ENCODE measurements at places on chromosomes 2 and 18.

GRCh38 chr18:9876867-9877654 lies 8.7 kb upstream of the TXNDC2 start:
- peak; percentile 29 for DNase-seq

DNA sequence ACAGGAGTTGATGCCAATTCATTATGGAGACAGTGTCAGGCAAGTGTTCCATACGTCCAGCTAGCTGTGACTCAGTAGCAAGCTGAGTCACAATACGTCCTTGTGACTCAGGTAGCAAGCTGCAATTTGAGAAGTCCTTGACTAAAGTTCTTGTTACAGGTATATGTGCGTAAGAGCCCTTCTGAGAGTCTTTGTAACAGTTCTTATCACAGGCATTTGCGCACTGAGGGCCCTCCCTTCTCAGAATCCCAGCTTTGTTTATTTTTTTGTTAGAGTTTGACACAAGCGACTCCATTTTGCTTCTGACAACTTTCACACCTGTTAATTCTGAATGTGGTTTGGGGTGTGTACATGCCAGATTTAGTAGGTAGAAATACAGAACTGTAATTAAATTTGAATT lies 20.1 kb upstream of the ACMSD start:
- DNase-seq: no peak

GRCh38 chr2:195967336-195967735 lies 101.3 kb downstream of the DNAH7 start:
- no peak for DNase-seq

GRCh38 chr2:34123996-34124785 lies 525.1 kb upstream of the FAM98A start:
- DNase-seq: no peak

DNA sequence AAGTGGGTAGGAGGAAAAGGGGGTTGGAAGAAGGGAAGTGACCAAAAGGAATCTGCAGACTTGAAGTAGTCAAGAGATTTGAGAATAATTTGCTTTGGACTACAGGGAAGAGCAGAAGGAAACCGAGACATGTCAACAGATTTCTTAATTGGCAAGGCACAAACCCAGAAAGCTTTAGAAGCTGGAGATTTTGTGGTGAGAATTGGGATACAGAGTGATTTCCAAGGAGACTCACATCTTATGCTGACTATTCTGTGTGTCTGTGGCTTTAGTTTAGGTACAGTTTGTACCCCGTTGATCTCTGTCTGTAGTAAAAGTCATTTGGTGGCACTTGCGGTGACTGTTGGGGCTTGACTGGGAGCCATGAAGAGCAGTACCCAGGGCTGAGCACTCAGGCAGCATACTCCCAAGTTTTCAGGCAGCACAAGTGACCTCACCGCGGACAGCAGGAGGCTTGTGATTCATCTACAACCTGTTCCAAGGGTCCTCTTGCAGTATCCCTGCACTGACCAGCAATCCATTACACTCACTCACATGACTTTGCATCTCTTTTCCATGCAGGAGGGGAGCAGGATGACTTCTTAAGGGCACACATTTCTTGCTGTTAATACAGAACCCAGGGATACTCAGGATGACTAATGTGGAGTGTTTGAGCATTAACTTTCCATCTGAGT lies 97.1 kb upstream of the TNP1 start:
- peak; percentile 5 for DNase-seq

DNA sequence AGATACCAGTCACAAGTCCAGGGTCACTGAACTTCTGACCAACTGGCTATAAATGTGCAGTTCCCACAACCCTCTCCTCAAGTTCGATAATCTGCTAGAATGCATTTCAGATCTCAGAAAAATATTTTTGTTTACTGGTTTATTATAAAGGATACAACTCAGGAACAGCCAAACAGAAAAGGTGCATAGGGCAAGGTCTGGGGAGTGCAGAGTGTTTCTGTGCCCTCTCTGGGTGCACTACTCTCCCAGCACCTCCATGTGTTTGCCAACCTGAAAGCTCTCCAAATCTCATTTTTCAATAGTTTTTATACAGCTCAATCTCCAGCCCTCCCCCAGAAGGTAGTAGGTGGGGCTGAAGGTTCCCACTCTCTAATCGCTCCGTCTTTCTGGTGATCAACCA lies 85.2 kb downstream of the SKA1 start:
- no peak for DNase-seq

GRCh38 chr2:178282075-178282815 lies 87.9 kb downstream of the OSBPL6 start:
- DNase-seq: no peak

DNA sequence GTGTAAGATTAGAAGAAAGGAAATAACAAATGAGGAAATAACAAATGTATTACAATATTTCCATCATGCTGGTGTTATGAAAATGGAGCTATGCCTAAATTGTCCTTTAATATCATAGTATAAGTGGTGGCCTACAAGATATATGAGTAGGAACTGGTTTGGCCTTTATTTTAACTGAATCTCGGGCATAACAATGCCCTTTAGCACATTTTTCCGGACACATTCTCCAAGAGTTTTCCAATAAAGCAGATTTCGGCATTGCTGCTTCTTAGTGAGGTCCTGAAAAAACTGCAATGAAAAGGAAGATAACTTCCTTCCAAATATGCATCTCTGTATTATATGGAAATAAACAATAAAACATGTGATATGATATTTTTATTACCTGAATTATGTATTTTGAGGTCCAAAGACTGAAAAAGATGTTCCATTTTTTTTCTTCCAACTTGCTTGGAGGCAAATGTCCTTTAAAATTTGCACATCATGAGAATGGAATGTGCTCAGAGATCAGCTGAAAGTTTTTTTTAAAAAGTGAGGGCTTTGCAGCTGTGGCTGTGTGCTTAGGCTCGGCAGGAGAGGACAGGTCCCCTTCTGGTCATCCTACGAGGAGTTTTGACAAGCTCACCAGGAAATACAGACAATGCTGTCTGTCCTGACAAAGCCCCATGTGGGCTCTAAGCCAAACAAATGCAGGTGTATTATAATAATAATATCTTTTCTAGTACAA lies 132.3 kb upstream of the RND3 start:
- peak; percentile 19 for DNase-seq

DNA sequence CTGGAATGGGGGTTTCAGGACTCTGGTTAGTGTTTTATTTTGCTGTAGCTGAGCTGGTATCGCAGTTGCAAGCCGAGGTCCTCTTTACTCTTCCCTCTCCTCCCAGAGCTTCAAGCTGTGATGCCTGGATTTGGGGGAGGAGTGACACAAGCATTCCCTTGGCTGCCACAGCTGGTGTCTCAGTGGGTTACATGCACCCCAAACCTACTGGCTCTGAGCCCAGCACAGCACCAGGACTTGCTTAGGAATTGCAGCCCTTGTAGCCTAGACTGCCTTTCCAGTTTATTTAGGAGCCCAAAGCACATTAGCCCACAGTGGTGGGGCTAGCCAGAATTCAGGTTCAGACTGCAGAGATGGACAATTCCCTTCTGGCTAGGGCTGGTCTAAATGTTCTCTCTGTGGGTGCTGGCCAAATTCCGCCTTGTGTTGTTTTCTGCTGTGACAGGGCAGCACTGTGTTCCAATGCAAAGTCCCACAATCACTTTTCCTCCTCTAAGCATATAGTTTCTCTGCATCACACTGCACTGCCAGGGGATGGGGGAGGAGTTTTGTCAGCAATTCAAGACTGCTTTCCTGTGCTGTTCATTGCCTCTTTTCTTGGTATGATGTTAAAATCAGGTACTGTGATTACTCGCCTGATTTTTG lies 122.8 kb downstream of the SLC4A10 start:
- DNase-seq: no peak

- DNase-seq: no peak
Observed at GRCh38 chr2:9392898-9393765, 30.2 kb downstream of the ITGB1BP1 start.

DNA sequence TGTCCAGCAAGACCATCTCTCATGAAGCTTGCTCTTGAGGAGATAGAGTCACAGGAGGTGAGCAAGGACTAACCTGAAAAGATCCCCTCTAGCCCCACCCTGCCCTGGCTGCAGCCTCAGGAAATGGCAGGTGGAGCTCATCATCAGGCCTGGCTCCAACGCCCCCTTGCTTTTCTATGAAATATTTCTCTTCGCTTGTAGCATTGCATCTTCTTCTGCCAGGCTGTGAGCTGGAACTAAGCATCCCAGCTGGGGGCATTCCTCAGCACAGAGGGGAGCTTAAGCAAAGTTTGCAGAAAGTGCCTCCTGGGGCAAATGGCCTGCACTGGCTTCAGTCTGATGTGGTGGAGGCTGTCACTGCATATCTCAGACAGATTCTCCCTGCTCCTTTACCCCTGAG lies 90.1 kb upstream of the LGALSL start:
- DNase-seq: no peak

DNA sequence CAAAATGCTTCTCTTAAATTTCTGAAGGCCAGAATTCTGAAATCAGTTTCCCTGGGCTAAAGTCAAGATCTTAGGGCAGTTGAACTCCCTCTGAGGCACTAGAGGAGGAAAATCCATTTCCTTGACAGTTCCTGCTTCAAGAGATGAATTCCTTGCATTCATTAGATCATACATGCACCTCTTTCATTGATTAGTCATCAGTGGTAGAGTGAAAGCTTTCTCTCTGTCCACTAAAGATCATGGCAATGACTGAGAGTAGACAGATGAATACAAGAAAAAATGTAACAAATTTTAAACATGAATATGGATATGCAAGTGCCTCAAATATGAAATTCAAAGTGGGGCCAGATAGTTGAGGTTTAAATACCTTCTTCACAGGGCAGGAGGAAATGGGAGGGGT lies 693.4 kb upstream of the TMEFF2 start:
- DNase-seq: no peak

GRCh38 chr2:50126845-50127244 lies 905.1 kb downstream of the NRXN1 start:
- DNase-seq: no peak

DNA sequence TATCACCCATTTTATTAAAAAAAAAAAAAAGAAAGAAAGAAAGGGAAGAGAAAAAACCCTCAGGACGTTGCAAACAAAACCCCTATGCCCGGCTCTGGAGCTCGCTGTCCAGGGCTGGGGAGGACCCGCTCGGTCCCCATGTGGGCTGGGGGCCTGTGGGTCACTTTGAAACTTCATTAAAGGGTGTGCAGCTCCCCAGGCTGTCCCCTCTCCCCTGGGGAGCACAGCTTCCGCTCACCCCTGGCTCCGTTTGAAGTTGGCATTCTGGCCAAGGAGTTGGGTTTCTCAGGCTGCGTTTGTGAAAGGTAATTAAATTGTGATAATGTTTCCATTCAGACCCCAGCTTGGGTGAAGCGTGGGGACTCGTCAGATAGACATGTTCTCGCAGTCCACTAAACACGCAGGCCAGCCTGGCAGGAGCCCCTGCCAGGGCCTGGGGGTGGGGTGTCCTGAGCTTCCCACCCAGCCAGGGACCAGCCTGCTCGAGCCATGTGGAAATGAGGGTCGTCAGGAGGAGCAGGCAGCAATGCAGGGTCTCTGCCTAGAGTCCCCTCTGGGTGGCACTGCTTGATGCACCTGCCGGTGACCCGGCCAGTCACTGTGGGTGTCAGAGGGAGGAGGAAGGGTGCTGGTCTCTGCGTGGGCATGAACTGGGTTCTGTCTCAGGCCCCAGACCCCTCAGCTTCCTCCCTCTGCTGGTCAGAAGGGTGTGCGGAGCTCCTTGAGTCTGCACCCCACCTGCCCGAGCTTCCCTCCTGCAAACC lies 166.2 kb downstream of the INHBB start:
- DNase-seq: no peak

GRCh38 chr2:106537791-106538191 lies 50.6 kb downstream of the CD8B2 start:
- no peak for DNase-seq

DNA sequence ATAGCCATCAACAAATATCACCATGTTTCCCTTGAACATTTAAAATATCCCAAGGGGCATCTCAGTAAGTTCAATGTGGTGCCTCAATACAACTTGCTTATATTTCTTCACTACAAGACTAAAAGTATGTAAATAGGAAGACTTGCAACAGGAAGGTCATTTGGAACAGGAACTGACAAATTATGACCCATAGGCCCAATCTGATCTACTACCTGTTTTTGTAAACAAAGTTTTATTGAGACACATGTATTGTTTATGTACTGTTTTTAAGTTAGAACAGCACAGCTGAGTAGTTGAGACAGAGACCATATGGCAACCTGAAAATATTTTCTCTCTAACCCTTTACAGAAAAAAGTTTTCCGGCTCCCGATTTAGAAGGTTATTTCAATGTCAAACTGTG lies 154.8 kb upstream of the TFPI start:
- DNase-seq: no peak

DNA sequence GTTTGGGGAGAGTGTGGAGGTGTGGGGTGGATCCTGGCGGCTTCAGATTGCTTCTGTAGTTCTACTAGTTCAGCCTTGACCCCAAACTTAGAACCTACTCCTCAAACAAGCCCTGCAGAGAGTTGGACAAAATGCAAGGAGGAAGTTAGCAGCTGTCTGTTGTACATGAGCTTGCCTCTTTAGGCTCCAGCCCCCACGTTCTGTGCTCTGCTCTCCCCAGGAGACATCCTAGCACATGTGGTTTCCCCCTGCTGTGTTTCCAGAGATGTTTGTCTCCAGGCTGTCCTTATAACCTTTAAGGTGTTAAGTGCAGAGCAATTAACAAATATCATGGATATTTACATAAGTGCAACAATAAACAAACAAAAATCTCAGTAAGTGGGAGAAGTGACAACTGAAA lies 111.1 kb downstream of the ACOXL start:
- no peak for DNase-seq

DNA sequence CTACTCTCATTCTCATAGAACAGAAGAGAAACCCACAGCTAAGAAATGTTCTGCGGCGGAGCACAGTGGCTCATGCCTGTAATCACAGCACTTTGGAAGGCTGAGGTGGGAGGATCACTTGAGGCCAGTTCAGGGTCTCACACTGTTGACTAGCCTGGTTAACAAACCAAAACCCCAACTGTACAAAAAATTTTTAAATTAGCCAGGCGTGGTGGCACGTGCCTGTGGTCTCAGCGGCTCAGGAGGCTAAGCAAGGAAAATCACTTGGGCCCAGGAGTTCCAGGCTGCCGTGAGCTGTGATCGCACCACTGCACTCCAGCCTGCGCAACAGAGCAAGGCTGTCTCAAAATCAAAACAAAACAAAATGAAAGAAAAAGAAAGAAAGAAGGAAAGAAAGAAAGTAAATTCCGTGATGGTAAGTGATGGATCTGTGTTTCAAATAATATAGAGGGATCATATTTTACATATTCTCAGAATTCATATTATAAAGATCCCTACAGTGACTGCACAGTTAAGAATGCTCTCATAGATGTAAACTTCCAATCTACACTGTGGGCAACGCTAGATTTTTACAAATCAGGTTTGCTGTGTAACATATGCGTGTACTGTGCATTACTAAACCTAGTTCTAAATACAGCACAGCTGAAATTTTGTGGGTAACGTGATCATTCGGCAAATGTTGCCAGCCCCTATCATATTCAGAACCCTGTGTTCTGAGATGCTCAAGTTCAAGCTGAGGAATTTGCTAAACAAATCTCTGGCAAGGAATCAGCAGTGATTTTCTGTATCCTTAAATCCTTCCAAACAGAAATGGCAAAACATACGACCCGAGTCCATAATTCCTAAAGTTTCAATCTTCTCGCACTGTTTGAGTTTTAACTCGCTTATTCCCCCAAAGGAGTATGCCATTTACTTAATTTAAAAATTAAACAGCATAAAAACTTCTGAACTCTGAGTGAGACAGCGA lies 1.2 kb upstream of the RAB12 start:
- DNase-seq: no peak

- DNase-seq: no peak
Observed at GRCh38 chr2:167942366-167943081, 304.9 kb downstream of the STK39 start.

GRCh38 chr2:9707611-9708160 lies 76.9 kb upstream of the YWHAQ start:
- no peak for DNase-seq
